Cortex of kidney (tissue), 1 donor: ENCODE measurements at places on chromosomes 2 and 18.

DNA sequence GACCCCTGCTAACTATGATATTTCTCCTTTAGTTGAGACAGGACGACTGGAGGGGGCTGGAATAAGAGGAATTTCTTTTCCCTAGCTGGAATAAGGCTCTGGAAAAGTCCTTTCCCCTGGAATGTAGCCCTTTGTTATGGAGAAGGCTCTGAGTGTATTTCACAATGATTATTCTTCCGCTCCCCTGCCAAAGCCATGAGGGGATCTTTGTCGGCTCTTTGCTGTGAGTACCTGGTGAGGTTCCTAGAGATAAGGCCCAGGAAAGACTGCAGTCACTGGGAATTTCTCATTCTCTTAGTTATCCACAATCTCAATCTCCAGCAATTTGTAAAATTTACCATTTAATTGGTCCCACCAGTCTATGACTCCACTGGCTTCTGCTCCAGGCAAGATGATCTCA, 340.2 kb upstream of the HNRNPA3 start:
- no peak for DNase-seq

DNA sequence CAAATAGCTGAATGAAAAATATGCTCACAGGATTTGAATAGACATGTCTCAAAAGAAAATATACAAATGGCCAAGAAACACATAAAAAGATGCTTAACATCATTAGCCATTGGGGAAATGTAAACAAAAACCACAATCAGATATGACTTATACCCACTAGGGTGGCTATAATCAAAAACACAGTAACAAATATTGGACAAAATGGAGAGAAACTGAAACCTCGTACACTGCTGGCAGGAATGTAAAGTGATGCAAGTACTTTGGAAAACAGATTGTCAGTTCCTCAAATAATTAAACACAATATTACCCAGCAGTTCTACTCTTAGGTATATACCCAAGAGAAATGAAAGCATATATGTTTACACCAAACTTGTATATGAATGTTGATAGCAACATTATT, 213.0 kb downstream of the PHLPP1 start:
- DNase-seq, result no peak

DNA sequence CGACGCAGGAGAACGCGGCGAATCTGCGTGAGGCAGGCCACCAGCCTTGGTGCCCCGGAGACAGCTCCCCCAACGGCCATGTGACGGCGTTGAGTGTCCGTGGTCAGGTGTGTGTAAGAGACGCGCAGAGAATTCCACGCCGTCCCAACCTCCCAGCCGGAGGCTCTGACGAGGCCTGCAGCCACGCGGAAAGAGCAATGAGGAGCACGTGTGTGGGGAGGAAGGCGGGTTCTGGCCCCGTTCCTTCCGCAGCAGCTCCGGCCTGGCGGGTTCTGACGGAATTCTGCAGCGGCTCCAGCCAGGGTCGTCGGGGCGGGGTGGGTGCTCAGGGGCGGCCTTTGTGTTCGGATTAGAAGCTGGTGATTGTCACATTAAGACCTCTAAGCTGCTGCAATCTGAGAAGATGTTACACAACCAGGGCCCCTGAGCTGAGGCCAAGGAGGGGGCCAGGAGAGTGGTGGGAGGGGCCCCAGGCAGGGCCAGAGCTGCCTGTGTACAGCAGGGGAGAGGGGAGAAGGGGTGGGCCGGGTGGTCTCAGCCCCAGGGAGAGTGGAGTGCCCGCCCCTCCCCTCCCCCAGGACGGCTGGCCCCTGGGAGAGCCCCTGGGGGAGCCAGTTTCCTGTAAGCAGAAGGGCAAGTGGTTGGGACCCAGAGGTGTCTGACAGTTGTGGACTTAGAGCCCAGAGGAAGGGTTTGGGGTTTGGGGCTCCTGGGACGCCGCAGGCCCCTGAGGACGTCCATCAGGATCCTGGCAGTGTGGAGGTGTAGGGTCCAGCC, 5.1 kb upstream of the GAL3ST2 start:
- DNase-seq, result no peak

- DNase-seq, result no peak
Observed at GRCh38 chr2:127365211-127365643, 22.5 kb downstream of the MAP3K2 start.

- no peak for DNase-seq
Observed at GRCh38 chr2:196291873-196292800, 120.8 kb upstream of the STK17B start.

DNA sequence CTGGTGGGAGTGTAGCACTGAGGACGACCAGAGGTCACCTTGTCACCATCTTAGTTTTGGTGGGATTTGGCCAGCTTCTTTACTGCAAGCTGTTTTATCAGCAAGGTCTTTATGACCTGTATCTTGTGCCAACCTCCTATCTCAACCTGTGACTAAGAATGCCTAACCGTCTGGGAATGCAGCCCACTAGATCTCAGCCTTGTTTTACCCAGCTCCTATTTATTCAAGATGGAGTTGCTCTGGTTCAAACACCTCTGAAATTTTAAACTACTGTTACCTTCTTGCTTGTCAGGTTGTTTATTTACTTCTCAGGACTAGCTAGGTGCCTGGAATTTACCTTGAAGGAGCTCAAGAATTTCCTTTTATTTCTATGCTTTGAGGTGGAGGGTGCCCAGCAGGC, 9.5 kb upstream of the KCNG3 start:
- no peak for DNase-seq

DNA sequence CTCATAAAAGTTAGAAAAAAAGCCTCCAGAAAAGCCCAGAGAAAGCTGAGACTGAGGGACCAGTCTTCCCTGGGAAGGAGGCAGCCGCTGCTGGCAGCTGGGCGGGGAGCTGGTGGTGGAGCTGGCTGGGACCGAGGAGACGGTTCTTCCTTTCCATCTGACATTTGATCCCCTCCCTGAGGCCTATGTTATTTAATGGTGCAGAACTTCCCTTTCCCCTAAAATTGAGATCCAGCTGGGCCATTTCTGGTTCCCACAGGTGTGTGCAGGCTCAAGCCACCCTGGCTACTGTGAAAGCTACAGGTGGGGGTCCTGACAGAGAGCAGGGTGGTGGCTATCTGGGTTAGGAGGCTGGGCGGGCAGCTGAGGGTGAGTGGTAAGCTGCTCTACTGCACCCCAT, 81.5 kb upstream of the FZD7 start:
- DNase-seq, result no peak

- DNase-seq, result no peak
Observed at GRCh38 chr18:27497246-27497645, 312.1 kb upstream of the CHST9 start.

- no peak for DNase-seq
Observed at GRCh38 chr2:39913648-39914461, 134.8 kb upstream of the THUMPD2 start.

DNA sequence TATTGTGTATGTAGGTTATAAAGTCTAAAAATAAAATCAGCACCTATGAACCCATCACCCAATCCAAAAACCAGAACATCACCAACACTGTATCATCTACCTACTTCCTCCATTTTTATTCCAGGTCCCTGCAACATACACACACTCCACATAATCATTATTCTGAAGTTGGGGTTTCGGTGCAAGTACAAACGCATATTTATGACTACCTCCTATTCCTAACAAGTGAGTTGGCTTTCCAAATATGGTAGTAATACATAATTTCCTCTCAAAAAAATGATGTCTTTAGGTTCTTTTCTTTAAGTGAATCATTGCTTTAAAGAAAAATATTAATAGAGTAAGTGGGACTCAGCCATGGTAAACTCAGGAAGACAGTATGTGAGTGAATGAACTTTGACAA, 3.3 kb downstream of the ACVR1 start:
- no peak for DNase-seq

DNA sequence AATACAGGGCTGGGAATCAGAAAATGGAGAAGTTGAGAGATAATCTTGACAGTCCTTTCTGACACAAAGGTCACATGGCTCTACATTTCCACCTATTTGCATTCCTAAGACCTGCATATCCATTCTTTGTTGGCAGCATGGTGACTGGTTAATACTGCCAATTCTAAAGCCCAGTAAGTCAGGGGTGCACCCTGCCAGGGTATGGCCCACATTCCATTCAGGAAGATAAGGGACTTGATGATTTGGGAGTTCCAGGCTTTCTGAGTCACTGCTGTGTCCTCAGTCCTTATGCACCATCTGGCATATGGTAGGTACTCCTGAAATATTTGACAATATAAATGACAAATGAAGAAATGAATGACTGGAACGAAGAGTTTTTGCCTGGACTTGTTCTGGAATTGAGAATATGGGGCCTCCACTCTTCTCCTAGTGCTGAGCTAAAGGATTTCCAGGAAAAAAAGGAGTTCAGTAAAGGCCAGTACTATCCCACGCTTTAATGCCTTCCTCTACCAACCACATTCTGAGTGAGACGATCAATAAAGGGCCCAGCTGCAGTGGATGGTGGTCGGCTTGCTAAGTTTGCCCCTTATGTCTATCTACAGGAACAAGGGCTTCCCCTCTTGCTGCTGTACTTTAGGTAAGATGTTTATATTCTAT, 31.7 kb upstream of the EIF2AK3 start:
- no peak for DNase-seq

DNA sequence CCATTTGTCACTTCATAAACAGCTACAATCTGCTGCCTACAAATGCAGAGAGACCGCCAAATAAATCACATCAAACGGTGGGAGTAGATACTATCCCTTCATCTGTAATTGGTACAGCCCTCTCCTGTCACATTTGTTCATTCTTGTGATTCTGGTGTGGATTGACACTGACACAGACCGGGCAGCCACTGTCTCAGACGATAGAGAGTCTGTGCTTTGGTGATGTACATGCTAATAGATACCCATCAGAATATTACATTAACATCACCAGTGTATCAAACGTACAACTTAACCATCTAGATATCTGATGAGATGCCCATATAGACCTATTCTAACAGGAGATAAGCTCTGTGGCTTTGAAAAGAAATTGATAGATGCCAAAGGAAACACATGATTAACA, 419.7 kb upstream of the ZEB2 start:
- no peak for DNase-seq

GRCh38 chr2:167613471-167613870, 633.9 kb downstream of the STK39 start:
- no peak for DNase-seq

- DNase-seq, result no peak
Observed at GRCh38 chr2:163465440-163465839, 270.4 kb downstream of the FIGN start.

GRCh38 chr18:53566626-53567025, 657.8 kb downstream of the MBD2 start:
- DNase-seq, result no peak

GRCh38 chr2:16626997-16627605, 38.5 kb downstream of the CYRIA start:
- no peak for DNase-seq

- no peak for DNase-seq
Observed at GRCh38 chr2:226609366-226609765, 190.3 kb downstream of the IRS1 start.

DNA sequence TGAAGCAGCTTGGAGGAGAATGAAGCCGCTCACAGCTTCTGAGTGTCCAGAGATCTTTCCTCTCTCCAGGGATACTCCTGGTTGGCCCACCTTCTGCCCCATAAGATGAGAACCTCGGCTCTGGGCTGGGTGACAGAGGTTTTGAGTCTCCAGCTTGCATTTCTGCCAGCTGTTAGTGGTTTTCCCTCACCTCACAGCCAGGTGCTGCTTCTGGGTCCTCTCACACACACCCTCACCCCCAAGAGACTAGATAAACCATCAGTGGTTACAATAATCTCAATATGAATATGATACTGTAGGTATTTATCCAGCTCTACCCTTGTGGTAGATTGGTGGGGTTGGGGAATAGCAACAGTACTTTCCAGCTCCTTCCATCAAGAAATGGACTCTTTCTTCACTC, 161.7 kb upstream of the SIX3 start:
- DNase-seq, result no peak

- no peak for DNase-seq
Observed at GRCh38 chr2:38634684-38635083, 31.2 kb upstream of the GALM start.

- no peak for DNase-seq
Observed at GRCh38 chr2:196459539-196459938, 180.0 kb upstream of the CCDC150 start.

DNA sequence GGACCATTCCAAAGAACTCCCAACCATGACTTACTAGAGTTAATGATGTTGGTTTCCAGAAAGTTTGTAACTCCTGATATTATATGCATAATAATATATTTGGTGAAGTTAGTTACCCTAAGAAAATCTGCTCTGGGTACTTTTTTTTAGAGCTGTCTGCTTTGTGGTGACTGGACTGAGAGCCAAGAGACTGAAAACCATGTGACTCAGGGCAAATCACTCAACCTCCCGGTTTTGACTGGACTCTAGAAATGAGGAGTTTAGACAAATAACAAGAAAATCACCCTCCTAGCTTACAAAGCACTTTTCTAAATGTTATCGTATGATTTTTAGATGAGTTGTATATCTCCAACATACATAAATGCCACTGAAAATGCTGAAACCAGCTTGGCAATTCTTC, 138.3 kb upstream of the RND3 start:
- DNase-seq, result no peak

- no peak for DNase-seq
Observed at GRCh38 chr2:70777450-70777849, 9.4 kb upstream of the ADD2 start.
